ENCODE measurements at places on chromosomes 2 and 18.

DNA sequence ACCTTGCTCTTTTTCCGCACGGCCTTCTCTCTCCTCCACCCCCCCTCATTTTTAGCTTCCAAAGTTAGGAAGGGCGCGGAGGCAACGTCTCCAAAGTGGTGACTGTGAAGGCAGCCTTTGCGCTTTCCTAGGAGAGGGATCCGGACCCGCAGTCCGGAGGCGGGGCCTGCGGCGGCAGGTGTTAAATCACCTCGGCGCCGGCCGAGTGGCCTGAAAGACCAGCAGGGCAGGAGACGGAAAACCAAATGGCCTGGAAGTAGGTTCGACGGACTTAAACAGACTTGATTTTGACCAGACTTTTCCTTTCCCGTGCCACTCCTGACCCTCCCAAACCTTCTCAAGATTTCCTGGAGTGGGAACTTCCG, 615 bp downstream of the GORASP2 start:
- peak; percentile 69 for DNase-seq

DNA sequence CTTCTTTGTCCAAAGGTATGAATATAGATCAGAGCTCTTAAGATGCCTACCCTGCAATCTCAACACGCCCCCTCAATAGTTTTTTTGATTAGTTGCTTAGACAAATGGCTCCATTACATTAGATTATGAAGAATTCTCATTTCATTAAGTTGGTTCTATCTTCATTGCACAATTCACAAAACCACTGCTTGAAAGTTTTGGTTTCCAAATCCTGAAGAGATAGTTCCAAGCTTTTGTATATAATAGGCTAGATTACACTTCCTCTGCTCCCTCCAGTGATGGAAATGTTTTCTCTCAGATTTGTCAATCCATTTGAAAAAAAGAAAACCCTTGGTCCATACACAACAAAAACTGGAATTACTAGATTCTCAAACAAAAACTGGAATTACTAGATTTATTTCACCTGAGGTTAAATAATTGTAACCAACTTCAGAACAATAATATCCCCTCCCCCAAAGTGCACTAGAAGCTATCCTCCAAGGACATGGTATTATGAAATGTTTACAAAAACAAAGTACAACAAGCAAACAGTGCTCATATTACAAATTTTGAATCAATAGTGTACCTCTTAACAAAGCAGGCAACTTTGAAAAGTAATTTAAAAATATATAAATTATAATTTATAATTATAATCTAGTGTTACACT, 6.8 kb upstream of the TLK1 start:
- no peak for DNase-seq

DNA sequence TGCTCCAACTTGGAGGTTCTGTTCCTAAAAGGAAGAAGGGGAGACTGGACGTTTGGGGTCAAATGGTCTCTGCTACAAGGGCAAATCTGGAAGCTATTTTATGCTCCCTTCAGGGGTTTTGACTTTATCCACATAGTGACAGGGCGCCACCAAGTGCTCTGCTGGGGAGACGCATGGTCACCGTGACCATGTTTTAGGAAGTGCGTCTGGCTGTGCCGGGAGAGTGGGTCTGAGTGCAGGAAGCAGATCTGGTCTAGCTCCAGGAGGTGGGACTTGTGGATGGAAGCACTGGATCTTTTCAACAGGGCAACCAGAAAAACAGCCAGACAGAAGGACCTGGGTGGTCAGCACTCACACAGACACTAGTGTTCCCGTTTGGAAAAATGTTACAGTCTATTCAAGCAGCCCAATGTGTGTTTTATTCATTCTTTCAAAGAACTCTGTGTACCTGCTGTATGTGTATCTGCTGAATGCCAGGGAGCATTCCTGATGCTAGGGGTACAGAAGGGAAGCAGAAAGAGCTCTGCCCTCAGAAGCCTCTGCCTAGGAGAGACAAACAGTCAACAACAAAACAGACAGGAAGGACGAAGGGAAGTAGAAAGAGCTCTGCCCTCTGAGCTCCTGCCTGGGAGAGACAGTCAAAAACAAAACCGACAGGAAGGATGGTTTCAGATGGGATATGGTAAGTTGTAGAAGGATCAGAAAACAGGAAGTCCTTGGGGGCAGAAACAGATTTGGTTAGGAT, 14.3 kb downstream of the IMPA2 start:
- DNase-seq, result peak; percentile 79

DNA sequence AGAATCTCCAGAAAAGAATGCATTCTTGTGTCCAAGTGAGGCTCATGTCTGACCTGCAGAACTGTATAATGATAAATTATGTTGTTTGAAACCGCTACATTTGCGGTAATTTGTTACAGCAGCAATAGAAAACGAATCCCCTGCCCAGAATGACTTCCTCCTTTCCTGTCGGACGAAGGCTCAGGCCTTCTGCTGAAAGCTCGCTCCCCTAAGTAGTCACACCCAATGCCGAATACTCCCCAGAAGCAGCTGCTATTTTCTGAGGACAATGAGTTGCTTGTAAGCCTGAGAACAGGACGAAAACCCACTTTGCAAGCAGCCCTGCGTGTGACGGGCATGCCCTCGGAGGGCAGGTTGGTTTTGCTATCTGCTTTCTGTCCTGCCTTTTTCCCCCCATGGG, 27.7 kb upstream of the PTPN4 start:
- DNase-seq, result no peak

DNA sequence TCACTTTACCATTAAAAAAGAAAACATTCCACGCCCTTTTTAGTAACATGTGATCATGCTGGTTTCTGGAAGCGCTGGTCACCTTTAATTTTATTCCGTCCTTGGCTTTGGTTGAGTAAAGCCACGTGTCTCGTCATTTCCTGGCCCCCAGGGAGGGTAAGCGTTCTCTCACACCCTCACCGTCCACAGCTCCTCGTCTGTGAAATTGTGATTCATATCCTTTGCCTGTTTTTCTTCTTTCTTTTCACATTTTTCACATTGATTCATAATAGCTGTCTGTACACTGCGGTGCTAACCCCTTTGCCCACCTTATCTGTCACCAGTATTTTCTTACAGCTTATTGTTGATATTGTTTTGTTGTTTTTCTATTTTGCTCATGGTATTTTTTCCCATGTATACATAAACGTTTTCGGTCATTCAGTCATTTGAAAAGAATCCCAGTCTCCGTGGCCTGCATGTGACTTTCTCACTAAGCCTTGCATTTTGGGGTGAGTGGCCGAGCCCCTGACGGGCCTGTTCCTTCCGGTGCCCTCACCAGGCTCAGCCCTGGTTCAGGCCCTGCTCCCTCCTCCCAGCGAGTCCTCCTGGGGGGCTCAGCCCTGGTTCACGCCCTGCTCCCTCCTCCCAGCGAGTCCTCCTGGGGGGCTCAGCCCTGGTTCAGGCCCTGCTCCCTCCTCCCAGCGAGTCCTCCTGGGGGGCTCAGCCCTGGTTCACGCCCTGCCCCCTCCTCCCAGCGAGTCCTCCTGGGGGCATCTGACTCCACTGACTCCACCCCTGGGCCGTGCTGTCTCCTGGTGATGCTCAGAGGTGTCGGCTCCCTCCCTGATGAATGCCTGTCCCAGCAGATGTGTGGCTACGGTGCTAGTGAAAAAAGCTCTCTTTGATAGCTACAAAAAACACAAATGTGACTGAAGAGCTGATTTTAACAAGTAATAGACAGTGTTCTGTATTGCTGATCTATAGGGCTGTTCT, 249.7 kb upstream of the PXDN start:
- DNase-seq, result no peak

GRCh38 chr18:44321868-44322590, 358.7 kb upstream of the SETBP1 start:
- DNase-seq, result no peak

DNA sequence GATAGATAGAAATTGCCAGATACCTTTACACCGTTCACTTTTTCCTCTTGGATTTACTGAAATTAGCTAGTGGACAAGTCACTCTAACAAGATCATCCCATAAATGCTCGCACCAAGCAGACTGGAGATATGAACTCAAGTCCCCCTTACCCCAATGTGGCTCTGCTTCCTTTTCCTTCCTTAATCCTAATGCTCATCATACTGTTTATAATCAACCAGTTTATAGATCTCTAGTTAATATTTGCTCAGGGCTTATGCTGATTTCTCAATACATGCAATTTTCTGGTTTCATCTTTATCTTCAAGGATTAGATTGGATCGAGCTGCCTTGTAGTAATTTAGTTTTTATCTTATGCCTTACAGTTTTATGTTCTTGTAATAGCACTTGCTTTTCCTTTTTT, 318.3 kb upstream of the KLHL29 start:
- DNase-seq, result no peak

DNA sequence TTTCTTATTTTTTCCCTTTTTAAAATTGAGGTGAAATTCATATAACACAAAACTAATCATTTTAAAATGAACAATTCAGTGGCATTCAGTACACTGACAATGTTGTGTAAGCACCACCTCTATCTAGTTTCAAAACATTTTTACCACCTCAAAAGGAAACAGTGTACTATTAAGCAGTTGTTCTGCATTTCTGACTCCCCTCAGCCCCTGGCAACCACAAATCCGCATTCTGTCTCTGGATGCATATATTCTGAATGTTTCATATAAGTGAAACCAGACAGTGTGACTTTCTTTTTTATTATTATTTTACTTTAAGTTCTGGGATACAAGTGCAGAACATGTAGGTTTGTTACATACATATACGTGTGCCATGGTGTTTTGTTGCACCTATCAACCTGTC, 19.2 kb upstream of the TANK start:
- no peak for DNase-seq

DNA sequence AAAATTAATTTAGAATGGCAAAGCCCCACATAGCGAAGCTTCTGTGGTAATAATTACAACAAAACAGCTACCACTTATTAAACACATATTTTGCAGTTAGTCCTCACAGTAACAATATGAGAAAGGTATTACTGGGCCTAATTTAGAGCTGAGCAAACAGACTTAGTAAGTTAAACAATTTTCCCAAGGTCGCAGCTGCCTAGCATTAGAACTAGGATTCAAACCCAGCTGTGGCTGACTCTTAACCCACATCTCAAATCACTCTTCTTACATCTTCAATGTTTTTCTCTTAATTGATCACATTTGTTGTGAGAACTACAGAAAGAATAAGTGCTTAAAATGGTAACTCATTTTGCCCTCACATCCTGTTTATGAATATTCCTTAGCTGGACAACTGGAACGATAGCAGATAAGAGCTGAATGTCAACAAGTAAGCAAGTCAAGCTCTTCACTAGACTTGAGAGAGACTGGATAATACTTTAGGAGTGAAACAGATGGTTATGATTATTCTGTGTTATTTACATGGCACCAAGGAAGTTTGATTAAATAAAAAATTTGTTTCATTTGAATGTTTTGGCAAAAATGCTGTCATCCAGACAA, 59.4 kb upstream of the TMEM17 start:
- DNase-seq, result no peak

GRCh38 chr2:235463893-235464292, 29.9 kb upstream of the AGAP1 start:
- DNase-seq, result no peak

GRCh38 chr18:2089396-2089795, 481.9 kb downstream of the METTL4 start:
- DNase-seq, result no peak

DNA sequence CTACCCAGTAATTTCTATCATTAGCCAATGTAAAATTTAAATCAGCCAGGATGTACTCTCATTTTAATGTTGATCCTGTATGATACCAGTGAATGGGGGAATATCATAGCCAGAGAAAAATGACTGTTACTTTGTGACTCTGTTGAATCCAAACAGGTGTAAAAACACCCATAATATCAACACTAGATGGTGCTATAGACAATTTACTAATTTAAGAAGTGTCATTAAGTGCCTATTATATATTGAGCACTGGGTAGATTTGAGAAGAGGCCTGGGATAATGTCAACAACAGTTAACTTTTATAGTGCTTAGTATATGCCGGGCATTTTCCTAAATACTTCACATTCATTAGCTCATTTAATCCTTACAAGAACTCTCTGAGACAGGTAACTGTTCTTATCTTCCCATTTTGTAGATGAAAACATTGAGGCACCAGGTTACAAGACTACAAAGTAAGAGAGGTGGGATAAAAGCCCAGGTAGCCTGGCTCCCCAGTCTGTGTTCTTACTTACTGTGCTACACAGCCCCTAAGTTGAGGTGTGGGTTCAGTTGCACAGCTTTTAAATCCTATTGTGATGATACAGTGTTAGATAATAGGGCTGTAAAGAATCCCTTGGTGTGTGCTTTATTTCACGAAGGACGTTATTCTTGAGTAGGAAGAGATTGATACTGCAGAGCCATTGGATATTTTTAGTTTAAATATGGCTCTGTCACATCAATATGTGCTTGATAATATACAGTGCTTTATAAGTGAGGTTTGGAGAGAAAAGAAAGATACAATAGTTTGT, 325.5 kb downstream of the AGPS start:
- peak; percentile 40 for DNase-seq

- peak; percentile 40 for DNase-seq
Measured at GRCh38 chr2:65204461-65205210, 23.0 kb upstream of the ACTR2 start.

GRCh38 chr2:206273905-206274304, 558 bp upstream of the ZDBF2 start:
- DNase-seq, result peak; percentile 6

DNA sequence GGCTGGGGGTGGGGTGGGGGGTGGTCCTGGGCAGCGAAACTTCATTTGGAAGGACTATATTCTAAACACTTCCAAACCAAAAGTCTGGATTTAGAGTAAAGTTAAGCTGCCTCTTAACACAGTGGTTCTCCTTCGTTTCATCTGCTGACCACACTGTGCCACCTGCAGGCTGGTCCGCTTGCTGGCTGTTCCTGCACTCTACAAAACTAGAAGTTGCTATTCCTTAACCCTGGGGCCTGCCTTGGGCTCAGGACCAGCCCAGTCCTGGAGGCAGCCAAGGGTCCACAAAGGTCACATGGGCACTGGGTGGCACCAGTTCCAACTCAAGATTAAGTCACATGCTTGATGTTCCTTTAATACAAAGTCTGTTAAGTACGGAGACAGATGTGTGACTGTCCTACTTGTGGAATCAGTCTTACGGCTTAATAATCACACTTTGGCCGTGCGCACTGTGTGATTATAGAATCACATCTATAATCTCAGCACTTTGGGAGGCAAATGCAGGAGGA, 195.4 kb downstream of the FAM210A start:
- peak; percentile 18 for DNase-seq

DNA sequence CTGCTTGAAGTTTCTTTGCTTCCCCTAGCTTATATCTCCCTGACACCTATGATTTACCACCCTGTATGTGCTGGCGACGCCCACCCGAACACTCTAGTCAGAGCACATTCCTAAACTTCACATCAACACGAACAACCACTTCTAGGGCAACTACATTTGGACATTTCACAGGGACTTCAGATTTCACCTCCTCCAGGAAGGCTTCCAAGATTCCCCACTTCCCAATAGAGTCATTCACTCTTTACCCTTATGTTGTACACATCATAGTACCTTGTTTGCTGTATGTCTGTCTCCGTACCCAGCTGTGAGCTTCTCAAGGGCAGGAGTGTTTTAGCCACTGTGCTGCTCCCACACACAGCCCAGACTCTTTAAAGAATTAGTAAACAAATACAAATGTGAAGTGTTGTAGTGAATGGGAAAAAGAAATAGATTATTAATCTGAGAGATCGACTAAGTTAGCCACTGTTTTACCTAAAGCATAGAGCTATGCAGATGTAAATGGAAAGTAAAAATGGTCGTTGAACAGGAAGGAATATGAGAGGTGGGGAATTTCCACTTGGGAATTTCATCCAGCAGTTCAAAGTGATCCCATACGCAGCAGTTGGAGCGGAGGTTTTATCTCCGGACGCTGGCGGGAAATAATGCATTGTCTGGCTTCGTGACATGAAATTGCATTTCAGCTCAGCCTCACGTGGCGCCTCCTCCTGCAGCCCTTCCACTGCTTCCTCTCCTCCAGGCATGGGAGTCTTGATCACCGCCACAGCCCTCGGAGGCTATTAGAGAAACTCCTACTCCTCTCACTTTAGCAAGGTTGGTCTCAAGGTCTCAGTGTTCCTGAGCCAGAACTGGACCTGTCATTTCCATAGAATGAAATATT, 233.4 kb upstream of the COPS8 start:
- no peak for DNase-seq
